Activated CD4-positive, alpha-beta T cell treated with anti-CD3 and anti-CD28 coated beads for 36 hours (primary cell): ENCODE measurements at places on chromosomes 13 and 19. TPM values are rescaled to one million over a fixed set of nuclear protein-coding genes. Genes with fewer than 3 reads are reported as not detected.

GRCh38 chr19:46945694-46946489, 73.7 kb upstream of the NPAS1 start:
- no peak for DNase-seq

DNA sequence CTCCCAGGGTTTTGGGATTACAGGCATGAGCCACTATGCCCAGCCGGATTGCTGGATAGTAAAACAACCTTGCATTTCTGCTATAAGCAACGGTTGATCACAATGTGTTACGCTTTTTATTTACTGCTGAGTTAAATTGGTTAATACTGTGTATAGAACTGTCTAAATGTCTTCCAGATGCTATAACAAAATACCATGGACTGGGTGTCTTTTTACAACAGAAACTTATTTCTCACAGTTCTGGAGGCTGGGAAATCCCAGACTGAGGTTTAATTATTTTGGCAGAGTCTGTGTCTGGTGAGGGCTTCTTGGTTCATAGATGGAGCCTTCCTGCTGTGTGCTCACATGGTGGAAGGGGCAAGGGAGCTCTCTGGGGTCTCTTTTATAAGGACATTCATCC, 65.5 kb downstream of the ING1 start:
- no peak for DNase-seq

RGCC gene
- 146 TPM for total RNA-seq

ZNF525 gene
- 21.5 TPM for total RNA-seq

AP1M2 gene
- total RNA-seq: not detected

DNA sequence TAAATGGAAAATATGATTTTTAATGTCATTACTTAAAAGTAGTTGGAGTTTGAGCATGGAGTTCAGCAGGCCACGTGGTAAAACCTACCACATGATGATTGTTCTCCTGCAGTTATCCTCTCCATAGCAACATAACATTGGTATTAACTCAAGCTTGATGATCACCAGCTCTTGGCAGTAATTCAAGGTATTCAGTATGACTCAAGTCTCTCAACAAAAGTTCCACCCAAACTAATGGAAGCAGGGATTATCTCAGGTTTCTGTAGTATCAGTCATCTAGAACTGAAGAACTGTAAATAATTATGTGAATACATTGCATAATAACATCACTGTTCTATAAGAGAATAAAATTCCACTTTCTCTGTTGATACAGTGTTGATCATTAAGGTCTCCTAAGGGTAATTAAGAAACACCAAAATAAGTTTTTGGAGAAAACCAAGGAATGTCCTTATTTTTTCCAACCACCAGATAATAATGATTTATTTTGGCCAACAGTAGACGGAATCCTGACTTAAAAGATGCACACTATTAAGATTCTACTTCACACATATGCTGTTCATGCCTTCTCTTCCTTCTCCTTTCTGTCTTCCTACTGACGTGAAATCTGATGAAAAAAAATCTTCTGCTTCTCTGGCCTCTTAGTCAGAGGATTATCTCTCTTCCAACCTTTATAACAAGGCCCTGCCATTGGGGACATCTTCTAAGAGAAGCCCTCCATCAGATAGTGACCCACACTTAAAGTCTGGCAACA, 1092.3 kb downstream of the EFNB2 start:
- DNase-seq: no peak

DNA sequence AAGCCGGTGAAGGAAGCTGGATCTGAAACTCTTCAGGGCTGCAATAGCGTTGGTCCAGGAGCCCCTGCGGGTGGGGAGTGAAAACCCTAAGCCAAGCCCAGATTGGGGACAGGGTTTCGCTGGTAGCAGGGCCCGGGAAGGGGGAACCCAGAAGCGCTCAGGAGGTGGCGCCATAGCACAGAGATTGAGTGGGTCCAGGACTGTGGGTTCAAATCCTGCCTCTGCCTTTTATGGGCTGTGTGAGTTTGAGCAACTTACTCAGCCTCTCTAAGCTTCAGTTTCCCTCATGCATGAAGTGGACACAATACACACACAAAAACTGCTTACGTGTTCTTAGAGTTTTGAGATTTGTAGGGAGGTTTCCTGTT, 8.3 kb upstream of the SYCN start:
- DNase-seq: peak; percentile 86

DNA sequence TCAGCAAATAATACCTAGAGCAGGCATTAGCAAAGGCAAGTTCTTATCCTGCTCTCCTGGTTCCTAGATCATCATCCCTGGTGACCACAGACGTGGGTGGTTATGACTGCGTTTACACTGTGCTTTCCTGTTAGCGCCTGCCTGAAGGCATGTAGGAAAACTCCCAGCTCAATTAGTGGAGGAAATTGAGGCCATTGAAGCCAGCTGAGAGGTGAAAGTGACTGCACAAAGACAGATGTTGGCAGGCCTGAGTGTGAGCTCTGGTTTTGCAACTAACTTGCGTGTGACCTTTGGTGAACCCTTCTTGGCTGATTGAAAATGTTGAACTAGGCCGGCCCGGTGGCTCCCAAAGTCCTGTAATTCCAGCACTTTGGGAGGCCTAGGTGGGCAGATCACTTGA, 17.5 kb upstream of the NWD1 start:
- no peak for DNase-seq
